Endothelial cell (in vitro differentiated cells): ENCODE measurements at places on chromosomes 2 and 18. TPM values are rescaled to one million over a fixed set of nuclear protein-coding genes. Genes with fewer than 3 reads are reported as not detected.

The LCT gene
- 0.13 TPM for total RNA-seq

GRCh38 chr2:31748041-31748440 is 167.3 kb upstream of the SRD5A2 start:
- no peak for DNase-seq

GRCh38 chr18:42268186-42268725 is 313.2 kb downstream of the PIK3C3 start:
- no peak for DNase-seq

The SERPINB3 gene
- total RNA-seq = not detected

DNA sequence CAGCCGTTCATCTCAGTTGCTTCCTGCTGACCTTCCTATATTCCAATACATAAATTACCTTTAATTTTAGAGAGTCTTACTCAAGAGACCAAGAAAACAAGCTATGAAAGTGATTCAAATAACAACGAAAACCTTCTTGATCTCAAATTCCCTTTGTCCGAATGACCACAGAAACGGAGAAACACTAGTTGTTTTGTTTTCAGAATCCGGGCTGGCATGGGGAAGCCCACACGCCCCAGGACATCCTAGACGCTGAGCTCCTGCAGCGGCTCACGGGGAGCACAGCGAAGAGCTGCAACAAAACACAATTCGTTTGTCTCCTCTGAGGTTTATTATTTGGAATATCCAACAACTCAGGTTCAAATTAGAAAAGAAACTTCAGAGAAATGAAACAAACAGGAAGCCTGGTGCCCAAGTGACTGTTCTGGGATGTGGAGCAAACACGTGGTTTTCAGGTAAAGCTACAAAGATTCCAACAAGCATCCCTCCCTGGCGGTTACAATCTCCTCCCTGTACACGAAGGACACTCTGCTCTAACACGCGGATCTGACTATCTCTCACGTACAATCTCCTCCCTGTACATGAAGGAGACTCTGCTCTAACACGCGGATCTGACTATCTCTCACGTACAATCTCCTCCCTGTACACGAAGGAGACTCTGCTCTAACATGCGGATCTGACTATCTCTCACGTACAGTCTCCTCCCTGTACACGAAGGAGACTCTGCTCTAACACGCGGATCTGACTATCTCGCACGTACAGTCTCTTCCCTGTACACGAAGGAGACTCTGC is 237.5 kb downstream of the TWIST2 start:
- DNase-seq = no peak

The AQP4 gene
- 0.05 TPM for total RNA-seq

The STARD6 gene
- total RNA-seq = 0.54 TPM

- DNase-seq = no peak
Measured at GRCh38 chr2:51624995-51625394, 593.1 kb upstream of the NRXN1 start.

- peak; percentile 17 for DNase-seq
Measured at GRCh38 chr2:44715671-44716081, 225.8 kb upstream of the SIX3 start.

- DNase-seq = no peak
Measured at GRCh38 chr2:228673876-228674554, 492.5 kb upstream of the SPHKAP start.

DNA sequence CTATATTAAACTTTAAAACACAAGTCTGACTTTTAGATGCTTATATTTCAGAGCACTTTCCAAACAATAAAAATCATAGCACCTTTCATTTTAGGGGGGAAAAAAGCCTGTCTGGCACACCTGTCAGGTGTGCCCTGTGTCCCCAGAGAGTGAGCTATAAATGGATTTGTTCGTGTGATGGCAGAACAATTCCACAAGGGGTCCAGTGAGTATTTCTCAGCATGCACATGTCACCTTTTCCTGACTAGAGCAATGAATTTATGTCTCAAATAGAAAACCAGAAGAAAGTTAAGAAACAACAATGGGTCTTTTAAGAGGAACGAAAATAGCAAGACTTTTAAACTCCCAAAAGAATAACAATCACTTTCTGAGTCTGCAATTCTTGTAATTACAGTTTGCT is 55.9 kb downstream of the ACVR1C start:
- no peak for DNase-seq

GRCh38 chr2:121489284-121489683 is 41.4 kb upstream of the RNU4ATAC start:
- no peak for DNase-seq

- no peak for DNase-seq
Measured at GRCh38 chr18:6056171-6056910, 161.0 kb upstream of the TMEM200C start.

- DNase-seq = peak; percentile 31
Measured at GRCh38 chr2:231190531-231191197, 7.8 kb upstream of the ARMC9 start.

- no peak for DNase-seq
Measured at GRCh38 chr2:200156166-200156835, 150.2 kb upstream of the SPATS2L start.

DNA sequence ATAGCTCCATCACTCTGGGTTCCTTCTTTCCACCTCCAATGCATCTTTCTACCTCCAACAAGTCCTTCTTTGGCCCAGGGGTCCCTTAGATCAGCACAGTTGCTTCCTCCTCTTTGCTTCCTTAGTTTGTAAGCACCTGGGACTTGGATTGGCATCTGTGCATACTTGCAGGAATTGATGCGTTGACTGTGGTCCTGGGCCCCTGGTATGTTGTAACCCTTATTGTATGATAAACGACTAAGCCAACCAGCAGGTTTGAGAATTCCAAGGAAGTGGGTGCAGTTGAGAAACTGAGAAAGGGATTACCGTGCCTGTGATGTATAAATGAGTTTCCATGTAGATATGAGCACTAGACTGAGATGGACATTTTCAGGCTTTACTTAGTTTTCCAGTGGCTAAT is 55.9 kb downstream of the ARHGAP28 start:
- DNase-seq = no peak

DNA sequence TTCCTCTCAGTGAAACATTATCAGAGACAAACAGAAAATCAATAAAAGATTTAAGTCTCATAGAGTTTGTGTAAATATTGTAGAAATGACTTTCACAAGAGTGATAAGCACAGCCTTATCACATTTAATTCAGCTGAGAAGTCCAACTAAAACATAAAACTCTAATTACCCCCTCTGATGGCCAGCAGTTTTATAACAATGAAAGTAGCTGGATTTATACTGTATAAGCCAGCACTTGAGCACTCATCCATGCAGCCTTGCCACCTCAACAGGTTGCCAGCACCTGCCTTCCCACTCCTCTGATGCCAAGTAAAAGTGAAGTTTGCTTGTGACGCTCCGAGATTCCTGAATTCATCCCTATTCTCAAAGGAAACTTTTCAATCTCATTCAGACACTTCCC is 103.0 kb upstream of the STK39 start:
- no peak for DNase-seq

- DNase-seq = no peak
Measured at GRCh38 chr2:128779301-128780095, 460.8 kb upstream of the HS6ST1 start.

The PREB gene
- 42.9 TPM for total RNA-seq

The CAMKMT gene
- 8.4 TPM for total RNA-seq

DNA sequence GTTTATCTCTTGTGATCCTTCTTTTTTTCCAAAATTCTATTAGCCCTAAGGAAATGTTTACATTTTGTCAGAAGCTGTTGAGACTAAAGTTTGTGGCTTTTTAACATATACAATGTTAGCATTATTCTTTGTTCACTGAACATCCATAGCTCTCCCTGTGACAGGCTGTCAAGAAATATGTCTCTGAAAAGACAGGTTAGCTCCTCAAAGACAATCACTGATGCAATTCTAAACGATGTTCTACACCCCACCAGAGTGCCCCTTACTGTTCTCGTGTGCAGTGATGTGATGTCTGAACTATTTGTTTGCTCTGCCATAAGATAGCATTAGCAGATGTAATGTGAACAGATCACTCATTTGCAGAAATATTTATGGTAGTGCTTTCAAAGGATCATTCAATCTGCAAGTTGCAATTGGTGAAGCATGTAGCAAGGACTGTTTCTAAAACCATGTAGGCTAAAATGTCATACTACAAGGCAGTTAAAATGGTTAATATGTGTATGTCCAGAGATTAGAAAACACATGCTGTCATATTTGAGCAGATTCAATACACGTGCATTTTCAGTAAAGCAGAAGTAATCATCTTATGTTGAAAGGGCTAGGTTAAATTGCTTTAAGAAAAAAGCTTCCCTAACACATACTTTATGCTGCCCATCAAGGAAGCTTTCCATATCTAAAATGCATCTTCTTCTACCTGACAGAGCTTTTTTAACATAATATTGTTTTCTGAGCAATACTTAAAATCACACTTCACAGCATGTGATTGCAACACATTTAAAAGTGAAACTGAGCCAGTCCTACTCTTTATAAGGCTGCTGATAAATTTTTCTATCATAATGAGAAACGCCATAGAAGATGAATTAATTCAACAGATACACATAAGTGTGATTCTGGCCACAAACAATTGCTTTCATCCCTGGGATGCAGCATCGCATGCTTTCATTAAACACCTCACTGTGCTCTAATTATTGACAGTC is 285.7 kb upstream of the UBE2E3 start:
- DNase-seq = no peak

DNA sequence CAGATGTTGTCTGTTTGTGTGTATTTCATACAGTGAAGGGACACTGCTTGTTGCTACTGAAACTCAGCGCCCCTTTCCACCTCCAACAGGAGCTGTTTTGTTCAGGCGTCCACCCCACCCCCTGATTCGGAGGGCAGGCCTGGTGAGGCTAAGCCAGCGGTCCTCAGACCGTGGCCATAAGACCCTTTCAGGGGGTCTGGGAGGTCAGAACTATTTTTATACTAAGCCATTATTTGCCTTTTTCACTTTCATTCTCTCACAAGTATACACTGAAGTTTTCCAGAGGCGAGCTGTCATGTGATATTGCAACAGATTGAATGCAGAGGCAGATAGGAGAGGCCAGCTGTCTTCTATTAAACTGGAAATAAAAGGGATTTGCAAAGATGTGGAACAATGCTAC is 39.7 kb upstream of the IGFBP5 start:
- DNase-seq = no peak

GRCh38 chr2:166926657-166927056 is 38.4 kb downstream of the XIRP2 start:
- DNase-seq = no peak

GRCh38 chr2:602571-603359 is 74.4 kb downstream of the TMEM18 start:
- no peak for DNase-seq

DNA sequence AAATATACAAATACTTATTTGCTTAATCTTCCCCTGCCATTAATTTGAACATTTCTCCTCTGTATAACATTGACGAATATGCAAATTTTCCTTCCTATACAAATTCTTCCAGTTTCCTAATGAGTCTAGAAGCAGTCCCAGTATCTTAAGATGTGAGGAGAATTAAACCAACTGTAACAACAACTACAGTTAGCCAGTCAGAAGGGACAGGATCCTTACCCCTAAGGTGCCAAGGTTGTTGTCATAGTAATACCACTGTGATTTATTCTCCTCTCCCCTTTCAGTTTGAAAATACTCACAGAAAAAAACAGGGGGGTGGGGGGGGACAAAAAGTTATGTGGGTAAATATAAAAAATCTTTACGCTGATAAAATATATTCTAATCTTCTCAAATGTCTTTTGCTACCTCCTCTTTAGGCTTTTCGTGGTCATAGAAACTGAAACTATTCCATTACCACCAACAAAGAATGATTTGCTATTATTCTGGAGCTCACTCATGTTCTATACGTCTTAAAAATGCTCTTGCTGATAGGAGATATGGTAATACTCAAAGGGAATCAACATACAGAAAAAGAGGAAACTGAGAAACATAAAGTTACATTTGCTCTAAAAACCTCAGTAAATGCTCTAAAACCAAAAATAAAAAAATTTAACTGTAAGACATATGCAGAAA is 107.6 kb downstream of the MEMO1 start:
- DNase-seq = no peak

The DES gene
- total RNA-seq = 0.10 TPM

The MCM6 gene
- total RNA-seq = 27.2 TPM

The AQP12B gene
- not detected for total RNA-seq

DNA sequence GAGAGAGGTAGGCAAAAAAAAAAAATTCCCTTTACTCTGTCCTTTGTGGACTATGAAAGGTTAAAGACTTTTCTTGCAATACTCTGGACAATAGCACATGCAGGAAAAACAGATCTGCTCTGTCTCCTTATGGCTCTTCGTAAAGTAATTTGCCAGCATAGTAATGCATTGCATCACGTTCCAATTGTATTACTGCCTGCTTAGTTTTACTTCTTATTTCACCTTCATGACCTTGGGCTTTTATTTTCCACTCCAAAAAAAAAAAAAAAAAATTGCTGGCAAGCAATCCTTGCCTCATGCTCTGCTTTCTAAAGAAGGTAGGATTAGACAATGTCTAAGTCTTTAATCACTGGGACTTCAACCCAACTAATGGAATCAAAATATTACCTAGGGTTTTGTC is 1802.7 kb downstream of the SUCLG1 start:
- no peak for DNase-seq

GRCh38 chr2:43007901-43008300 is 215.5 kb upstream of the HAAO start:
- no peak for DNase-seq

DNA sequence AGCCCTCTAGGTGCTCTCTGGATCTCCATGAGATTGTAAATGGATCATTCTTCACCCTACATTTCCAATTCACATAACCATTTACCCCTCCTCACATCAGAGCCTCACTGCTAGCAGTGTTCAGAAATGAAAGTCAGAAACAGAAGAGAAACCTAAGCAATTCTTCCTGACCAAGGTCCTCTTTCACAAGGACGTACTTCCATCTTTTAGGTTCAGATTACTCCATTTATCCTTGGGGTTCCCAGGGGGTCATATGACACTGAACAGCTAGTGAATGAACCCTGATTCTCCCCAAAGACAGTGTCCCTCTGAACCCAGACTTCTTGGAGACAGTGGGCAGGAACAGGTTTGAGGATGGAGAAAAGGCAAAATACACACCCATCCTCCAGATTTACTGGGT is 12.9 kb upstream of the MARCO start:
- DNase-seq = no peak

GRCh38 chr2:74039611-74040010 is 54.9 kb downstream of the TET3 start:
- DNase-seq = no peak

The VWC2L gene
- not detected for total RNA-seq

The HEATR5B gene
- total RNA-seq = 26.3 TPM

DNA sequence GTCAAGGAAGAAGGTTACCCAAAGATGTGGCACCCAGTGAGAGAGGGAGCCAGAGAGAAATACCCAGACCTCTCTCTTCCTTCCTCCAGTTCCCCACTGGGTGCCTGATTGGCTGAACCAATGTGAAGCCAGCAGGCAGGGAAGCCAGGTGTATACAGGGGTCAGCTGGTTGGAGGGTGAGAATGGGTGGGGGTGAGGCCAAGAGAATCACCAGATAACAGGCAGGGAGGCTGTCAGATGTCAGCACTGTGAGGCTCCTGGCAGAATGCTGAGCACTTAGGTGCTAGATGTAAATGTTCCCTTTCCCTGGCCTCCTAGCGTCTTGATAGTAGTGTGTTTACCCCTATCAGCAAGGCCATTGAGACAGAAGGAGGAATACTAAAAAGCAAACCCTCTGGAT is 104.0 kb upstream of the MGAT5 start:
- DNase-seq = no peak

The GPR148 gene
- not detected for total RNA-seq
